ENCODE measurements at places on chromosomes 2 and 18. TPM values are rescaled to one million over a fixed set of nuclear protein-coding genes. Genes with fewer than 3 reads are reported as not detected.

- no peak for DNase-seq
Observed at GRCh38 chr2:62291517-62292137, 95.7 kb downstream of the B3GNT2 start.

GPATCH11 gene
- total RNA-seq = 11.6 TPM

EMX1 gene
- total RNA-seq = not detected

DNA sequence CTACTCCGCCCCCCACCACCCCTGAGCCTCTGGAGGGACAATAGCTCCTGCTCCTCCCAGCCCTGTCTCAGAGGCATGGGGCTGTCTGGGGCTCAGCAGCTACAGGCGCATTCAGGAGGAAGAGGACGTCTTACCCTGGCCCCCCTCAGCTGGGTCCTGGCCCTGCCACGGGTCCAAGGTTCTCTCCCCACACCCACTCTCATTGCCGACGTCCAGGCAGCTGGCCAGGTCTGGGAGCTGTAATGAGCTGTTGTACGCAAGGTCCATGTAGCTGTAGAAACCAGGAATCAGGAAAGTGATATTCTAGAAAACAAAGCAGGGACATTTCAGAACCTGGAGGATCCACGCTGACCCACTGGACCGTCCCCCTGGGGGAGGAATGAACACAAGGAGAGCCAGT lies 13.5 kb downstream of the PASK start:
- no peak for DNase-seq

DNA sequence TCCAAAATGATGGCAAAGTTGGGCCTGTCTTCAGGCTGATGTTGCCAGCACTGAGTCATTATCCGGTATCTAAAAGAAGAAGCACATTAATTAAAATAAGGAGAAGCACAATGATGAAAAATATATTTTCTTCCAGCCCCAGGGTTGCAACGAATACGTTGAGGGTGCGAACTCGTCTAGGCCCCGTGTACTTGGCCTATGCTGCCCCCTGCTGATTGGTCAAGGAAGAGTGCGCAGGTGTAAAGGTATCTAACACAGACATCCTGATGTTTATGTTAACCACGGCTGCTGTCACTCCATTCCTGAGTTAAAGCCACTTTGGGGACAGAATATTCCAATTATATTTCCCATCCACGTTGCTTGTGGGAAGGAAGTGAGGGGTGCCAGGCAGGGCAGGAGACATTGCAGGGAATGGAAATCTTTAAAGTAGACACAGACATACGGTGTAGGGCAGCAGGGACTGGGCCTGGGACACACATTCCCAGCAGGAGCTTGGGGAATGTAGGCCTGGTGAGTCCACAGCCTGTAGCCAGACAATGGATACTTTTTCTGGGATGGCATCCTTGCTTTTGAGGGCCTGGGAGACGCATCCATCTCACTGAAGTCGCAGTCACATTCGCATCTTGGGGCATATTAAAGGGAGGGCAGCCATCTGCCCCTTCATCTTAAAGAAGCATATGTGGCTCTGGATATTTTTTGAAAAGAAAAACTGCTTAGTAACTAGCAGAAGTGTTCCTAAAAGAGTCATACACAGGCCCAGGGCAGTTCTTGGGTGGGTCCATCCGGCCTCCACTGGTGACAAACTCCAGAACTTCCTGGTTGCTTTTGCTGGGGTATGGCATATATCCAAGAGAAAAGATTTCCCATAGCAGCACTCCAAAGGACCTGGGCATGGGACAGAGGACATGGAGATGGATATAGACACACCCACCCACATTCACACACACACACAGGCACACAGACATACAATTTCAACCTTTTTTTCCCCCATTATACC lies 81.9 kb downstream of the CLIP4 start:
- DNase-seq = peak; percentile 61

DNA sequence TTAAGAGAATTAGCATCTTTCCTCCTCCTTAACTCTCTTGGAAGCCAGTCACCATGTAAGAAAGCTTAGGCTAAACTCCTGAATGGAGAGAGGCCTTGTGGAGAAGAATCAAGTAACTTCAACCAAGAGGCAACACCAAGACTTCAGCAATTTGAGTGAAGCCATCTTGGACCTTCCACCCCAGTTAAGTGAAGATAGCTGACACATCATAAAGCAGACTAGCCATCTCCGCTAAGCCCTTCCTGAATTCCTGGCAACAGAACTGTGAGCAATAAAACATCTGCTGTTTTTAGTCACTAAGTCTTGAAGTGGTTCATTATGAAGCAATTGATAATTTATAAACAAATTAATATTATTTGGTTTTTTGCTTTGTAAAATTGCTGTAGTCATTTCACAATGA lies 1.5 kb upstream of the ZNF397 start:
- no peak for DNase-seq

DNA sequence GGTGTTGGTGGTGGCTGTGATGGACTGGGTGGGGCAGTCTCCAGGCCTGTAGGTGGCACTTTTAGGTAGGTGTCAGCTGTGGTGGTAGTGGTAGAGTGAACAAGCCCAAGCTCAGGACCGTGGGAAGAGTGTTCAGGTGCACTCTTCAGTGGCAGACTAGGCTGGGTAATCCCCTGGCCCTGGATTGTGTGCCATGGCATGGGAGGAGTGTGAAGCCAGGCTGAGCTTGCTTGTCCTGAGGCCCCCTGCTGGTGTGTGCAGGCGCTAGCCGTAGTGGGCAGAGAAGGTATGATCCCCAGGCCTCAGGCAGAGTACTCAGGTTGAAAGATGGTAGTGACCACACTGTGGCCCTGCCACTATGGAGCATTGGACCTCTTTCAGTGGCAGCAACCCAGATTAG lies 850.3 kb downstream of the DSC3 start:
- DNase-seq = peak; percentile 7

CCBE1 gene
- 18.7 TPM for total RNA-seq

DNA sequence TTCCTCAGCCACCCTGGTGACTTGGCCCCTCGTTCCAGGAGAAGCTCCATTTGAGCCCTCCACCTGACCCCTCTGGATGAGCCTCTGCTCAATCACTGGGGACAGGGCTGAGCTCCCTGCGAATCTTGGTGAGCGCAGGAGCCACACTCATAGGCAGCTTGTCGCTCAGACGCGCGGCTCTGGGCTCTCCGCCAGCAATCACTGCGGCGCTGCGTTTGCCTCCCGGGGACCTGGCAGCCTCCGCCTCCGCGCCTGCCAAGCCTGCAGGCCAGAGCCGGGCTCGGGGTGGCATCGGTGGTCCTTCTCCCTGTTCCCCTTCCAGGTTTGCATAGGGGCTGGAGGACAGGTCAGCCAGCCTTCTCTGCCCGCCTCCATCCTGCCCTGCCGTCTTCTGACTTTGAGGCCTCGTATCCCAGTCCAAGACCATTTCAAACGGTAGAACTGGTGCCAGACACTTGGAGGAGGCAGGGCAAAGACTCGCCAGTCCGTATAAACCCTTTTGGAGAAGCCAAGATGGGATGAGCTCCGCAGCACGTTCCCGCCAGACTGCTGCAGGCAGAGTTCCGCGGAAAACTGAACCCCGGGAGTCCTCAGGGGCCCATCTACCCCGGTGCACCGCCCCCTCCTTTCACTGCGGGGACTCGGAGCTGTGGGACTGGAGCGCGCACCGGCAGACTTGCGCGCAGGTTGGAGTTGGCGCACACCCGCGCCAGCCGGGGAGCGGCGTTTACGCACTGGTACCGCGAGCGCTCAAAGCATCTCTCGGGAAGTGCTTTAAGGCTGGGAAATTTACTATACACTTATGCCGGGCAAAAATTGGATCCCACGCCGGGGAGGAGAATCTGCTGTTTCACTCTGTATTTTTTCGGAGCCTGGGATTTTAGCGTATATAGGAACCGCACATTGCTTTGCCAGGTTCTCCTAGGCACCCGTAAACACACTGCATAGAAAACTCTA lies 1.1 kb upstream of the TACR1 start:
- peak; percentile 91 for DNase-seq

NETO1 gene
- total RNA-seq = 0.47 TPM

All from upper lobe of left lung (tissue), 6 donors.